ENCODE measurements at places on chromosomes 12 and 14. TPM values are rescaled to one million over a fixed set of nuclear protein-coding genes. Genes with fewer than 3 reads are reported as not detected.

Gene TUBA1A
- 320 TPM for total RNA-seq

Gene SRRM4
- total RNA-seq, result not detected

Gene TAS2R14
- 5.2 TPM for total RNA-seq

Gene SIX6
- not detected for total RNA-seq

Gene CLEC6A
- not detected for total RNA-seq

Gene ZNF10
- total RNA-seq, result 10.3 TPM

Gene CFAP73
- total RNA-seq, result not detected

Gene GUCY2C
- total RNA-seq, result not detected

Gene RNF10
- 96.7 TPM for total RNA-seq

Gene NEDD1
- total RNA-seq, result 45.4 TPM

Gene TPPP2
- total RNA-seq, result not detected

Gene KITLG
- total RNA-seq, result 110 TPM

Gene RASSF8
- total RNA-seq, result 128 TPM

Gene PPP4R4
- total RNA-seq, result 0.98 TPM

Gene RAB15
- total RNA-seq, result 3.8 TPM

Gene DHH
- total RNA-seq, result 0.41 TPM

Gene MRPL42
- 19.0 TPM for total RNA-seq

Gene GNG2
- total RNA-seq, result 10.0 TPM

Gene SYNDIG1L
- total RNA-seq, result not detected

Gene PTGDR
- 1.8 TPM for total RNA-seq

Gene COX8C
- total RNA-seq, result not detected

Gene HVCN1
- total RNA-seq, result 2.6 TPM

Gene PRKAG1
- 95.9 TPM for total RNA-seq

Gene ZDHHC22
- not detected for total RNA-seq

Data from fibroblast of the aortic adventitia (primary cell).